ENCODE measurements at places on chromosomes 12 and 14. TPM values are rescaled to one million over a fixed set of nuclear protein-coding genes. Genes with fewer than 3 reads are reported as not detected.

The FAM222A gene
- 0.18 TPM for total RNA-seq

The LRFN5 gene
- total RNA-seq, result not detected

The DHRS4L2 gene
- 13.5 TPM for total RNA-seq

The FOXN4 gene
- total RNA-seq, result not detected

The G2E3 gene
- 37.7 TPM for total RNA-seq

The MMP17 gene
- not detected for total RNA-seq

The INF2 gene
- total RNA-seq, result 48.6 TPM

The VPS29 gene
- total RNA-seq, result 122 TPM

The PAWR gene
- total RNA-seq, result 8.4 TPM

The RGS6 gene
- 0.61 TPM for total RNA-seq

The HCAR1 gene
- 1.8 TPM for total RNA-seq

The FAM186B gene
- 0.18 TPM for total RNA-seq

The SYNDIG1L gene
- not detected for total RNA-seq

The LGMN gene
- total RNA-seq, result 3.8 TPM

The GSKIP gene
- 16.0 TPM for total RNA-seq

The ASIC1 gene
- total RNA-seq, result 2.8 TPM

The INSM2 gene
- 0.07 TPM for total RNA-seq

The NTN4 gene
- total RNA-seq, result not detected

The FLVCR2 gene
- 11.6 TPM for total RNA-seq

The UNG gene
- total RNA-seq, result 49.3 TPM

The GPR132 gene
- 24.9 TPM for total RNA-seq

The FOXM1 gene
- 105 TPM for total RNA-seq

The SERPINA9 gene
- not detected for total RNA-seq

The KLRC1 gene
- total RNA-seq, result 0.33 TPM

The PRB2 gene
- not detected for total RNA-seq

The TCL1A gene
- total RNA-seq, result not detected

The GZMB gene
- 1,692 TPM for total RNA-seq

The GZMH gene
- 47.6 TPM for total RNA-seq

The TMEM229B gene
- 1.0 TPM for total RNA-seq

The NKX2-1 gene
- not detected for total RNA-seq

The HOXC13 gene
- not detected for total RNA-seq

The TAS2R50 gene
- 1.3 TPM for total RNA-seq
